ENCODE measurements at places on chromosomes 11 and 22.

GRCh38 chr22:31148953-31149627, 8.8 kb upstream of the PLA2G3 start:
- no peak for DNase-seq

- DNase-seq = no peak
Observed at GRCh38 chr11:124875401-124875800, 10.2 kb downstream of the ROBO3 start.

GRCh38 chr11:33692541-33692940, 8.1 kb downstream of the C11orf91 start:
- DNase-seq = no peak

- no peak for DNase-seq
Observed at GRCh38 chr11:58316142-58316541, 42.7 kb downstream of the OR5B17 start.

Data from activated CD8-positive, alpha-beta memory T cell treated with anti-CD3 and anti-CD28 coated beads for 4 hours (primary cell).